ENCODE measurements at places on chromosomes 7 and 10. TPM values are rescaled to one million over a fixed set of nuclear protein-coding genes. Genes with fewer than 3 reads are reported as not detected.
A peak's percentile ranks its signal among the peaks of the same experiment; 100 is the strongest.

DNA sequence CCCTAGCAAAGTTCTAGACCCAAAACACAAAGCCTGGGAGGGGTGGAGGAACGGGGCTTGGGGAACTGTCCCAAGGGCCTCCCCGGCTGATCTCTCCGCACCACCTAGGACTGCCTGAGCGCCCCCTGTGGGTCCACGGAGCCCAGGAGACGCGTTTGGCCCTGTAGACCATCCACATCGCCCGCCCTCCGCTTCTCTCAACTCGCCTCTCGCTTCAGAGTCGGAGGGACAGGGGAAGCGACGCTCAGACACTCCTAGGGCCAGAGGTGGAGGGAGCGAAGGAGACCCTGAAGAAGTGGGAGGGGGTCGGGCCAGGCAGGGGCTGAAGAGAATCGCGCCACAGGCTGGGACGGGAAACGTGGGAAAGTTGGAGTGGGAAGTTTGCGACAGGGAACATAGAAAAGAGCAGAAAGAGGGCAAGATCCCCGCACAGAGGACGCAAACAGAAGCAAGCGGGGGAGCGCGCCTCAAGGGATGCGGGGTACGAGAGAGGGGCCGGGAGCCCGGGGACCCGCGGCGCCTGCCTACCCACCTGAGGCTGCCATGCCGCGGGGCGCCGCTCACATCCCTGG lies 378 bp downstream of the PIK3AP1 start:
- peak; percentile 63 for ATAC-seq

DNA sequence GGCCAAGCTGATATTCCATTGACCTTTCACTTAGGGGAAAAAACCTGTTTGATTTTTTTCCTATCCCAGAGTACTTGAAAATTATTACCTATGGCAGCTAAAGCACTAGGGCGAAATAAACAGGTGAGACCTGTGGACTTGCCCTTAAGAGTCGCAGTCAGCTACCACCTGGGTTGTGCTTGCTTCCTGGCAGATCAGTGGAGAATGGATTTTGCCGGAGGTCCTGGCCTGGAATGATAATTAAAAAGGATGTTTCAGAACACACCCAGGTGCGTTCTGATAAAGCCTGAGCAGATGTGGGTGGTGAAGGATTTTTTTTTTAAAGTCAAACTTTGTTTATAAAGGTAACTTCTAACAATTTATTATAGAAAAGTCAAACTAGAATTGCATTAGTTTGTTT lies 59.1 kb downstream of the AUTS2 start:
- ATAC-seq: no peak

GRCh38 chr10:131649617-131650016 lies 251.2 kb upstream of the PPP2R2D start:
- ATAC-seq: no peak

SAP25 gene
- total RNA-seq: 0.32 TPM

DNA sequence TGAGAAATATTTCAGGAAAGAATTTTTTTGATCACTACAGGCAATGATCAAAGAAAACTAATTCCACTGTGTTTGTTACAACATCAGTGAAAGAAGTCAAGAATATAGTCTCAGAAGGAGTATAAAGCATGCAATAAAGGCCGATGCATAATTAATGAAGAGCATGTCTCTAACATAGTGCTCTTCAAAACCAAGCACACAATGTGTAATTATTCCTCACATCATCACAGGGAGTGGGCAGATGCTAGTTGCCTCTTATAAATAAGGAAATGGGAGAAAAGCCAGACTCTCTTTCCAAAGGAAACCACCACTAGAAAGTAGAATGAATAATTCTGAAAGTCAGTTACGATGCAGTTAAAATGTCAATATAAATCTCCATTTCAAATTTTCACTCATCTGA lies 220.1 kb downstream of the TEX36 start:
- no peak for ATAC-seq

DNA sequence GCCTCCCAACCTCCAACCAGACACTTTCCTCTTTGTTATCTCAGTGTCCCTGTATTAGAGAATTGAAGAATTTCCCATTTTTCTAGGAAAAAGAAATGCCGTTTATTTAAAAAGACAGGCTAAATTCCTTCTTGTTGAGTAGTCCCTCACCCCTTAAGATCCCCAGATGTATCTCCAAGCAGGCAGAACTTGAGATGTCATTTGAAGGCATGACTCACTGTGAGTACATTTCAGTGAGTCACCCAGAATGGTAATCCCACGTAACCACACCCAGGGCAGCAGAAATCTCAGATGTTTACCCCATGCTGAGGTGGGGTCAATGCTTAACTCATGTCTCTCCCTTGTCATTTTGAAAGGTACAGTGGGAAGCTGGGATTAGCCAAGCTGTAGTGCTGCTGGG lies 4.4 kb downstream of the ZNF655 start:
- ATAC-seq: peak; percentile 86

DNA sequence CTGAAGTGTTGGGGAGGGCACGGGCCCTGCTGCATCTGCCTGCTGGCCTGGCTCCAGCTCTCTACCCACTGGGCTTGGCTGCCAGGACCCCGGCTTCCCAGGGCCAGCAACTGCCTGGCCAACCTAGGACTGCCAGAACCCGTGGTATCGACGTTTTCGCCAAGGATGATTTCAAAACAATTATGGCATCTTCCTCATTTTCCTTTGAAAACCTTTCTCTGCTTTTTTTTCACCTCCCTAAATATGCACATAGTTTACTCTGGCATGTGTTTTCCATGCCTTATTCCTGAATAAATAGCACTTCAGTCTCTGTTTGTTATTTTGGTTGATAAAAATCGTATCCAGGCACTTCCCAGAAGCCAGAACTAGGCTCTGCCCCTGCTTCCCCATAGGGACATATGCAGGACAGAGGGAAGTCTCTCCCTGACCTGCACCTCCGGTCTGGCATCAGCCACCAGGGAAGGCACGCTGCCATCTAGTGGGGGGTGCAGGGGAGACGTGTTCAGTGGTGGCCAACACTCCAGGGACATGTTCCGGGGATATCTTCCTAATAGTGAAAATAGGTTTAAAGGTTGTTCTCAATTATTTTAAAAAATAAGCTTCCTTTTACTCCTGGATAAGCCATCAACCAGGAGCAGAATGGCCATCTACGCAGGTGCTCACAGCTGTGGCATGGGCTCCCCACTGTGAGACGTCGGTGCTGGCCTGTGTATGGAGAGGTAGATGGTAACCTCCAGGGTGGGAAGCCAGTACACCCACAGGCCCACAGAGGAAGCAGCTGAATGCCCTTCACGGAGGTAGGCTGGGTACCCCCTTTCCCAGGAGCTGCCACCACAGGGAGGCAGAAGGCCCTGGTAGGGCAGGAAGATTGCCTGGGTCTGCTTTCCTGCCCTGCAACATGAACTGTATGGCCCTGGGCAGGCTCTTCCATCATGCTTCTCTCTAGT lies 30.7 kb upstream of the ANTXRL start:
- peak; percentile 71 for ATAC-seq

- no peak for ATAC-seq
Measured at GRCh38 chr7:46576950-46577349, 655.9 kb upstream of the IGFBP3 start.

DNA sequence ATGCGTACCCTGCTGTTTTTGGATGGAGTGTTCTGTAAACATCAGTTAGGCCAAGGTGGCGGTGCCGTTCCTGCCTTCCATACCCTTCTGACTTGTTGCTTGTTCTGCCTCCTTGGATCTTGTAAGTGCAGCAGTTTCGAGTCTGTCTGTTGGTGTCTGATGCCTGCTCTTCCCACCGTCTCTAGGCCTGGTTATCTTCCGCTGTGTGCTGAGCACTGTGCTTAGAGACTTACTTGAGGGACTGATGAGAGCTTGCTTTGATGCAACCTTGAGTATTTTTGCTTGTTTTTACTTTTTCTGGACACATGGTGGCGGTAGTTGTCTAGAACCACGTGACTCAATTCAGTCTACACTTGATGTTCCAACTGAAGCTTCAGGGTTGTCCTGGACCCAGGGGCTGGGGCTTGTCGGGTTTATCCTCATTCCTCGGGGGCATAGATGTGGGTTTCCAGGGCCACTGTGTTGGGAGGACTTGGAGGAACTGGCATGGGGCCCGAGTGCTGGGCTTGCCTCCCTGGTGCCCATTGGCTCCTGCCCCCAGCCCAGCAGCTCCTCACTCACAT lies 14.4 kb upstream of the SPRN start:
- peak; percentile 60 for ATAC-seq

- ATAC-seq: no peak
Measured at GRCh38 chr7:72334066-72334465, 78.1 kb downstream of the CALN1 start.

DNA sequence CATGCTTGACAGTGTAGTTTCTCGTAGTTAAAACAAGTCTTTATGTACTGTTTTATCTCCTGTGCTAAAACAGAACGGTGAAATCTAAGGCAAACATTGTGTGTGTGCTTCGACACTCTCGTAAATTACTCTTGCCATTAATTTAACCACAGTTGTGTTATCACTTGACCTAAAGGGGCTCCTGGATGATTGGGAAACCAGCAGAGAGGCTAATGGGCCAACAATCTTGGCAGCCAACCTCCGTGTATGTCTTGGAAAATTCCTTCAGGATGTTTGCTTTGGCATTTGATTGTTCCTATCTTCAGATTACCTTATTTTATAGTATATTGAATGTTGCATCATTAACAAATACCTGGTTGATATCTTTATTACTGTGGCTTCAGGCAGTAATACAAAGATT lies 409.5 kb downstream of the SDK1 start:
- no peak for ATAC-seq

PNLIPRP1 gene
- total RNA-seq: not detected

GRCh38 chr7:88156356-88156755 lies 63.5 kb downstream of the SRI start:
- ATAC-seq: no peak

TCTN3 gene
- total RNA-seq: 17.3 TPM

GRCh38 chr7:2019711-2020511 lies 212.8 kb downstream of the MAD1L1 start:
- ATAC-seq: peak; percentile 66

- ATAC-seq: no peak
Measured at GRCh38 chr10:26269754-26270153, 53.2 kb downstream of the GAD2 start.

ARID5B gene
- 23.4 TPM for total RNA-seq

CYP3A4 gene
- 0.24 TPM for total RNA-seq

DNA sequence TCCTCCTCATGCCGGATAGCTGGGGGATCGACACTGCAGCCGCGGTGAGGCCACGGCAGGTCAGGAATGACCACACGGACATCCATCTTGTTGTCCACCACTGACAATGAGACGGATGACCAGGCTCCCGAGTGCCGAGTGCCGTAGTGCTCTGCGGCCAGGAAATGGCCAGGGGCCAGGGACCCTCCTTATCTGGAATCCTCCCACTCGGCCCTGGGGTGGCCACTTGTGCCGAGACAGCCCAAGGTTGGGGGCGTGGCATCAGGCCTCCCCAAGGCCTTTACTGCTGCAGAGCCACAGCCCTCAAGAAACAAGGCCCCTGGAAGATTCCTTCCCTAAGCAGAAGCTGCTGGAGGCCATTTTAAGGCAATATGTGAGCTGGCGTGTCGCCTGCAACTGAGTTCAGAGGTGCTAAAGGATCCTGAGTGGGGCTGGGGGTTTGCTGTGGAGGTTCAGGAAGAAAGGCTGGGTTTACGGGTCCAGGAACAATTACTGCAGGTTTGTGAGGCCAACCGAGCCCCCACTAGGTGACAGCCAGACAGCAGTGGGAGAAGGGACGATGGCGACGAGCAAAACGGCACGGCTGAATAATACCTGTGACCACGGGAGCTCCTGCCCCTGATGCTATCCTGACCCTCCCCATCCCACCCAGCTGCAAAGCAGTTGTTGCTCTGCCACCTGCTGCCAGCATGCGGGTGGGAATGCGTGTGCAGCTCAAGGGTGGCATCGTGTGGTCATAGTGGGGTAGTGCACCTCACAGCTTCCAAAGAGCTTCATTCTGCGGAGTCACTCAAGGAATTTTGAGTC lies 31.6 kb upstream of the LEP start:
- peak; percentile 95 for ATAC-seq

KAZALD1 gene
- 4.1 TPM for total RNA-seq

DNA sequence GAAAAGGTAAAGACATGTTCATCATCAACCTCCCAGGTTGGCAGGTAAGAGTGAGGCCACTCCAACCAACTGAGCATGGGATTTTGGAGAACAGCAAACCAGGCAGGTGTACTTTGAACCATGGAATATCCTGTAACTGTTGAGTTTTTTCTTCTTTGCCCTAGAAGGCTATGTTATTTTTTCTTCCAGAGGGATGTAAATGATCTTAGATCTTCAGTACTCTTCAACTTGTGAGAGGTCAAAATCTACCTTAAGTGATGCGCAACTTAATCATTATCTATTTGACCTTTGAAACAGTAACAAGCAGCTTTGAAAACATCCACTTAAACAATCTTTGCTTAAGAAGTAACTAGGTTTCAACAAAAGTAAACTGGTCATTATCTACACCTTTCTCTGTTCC lies at the start of gene CUBN:
CUBN (minus strand) TSS at position 71 of the 400 bp plus-strand sequence; CDS start at position 25, 46 bp downstream.
- ATAC-seq: no peak

- ATAC-seq: no peak
Measured at GRCh38 chr10:104089621-104090020, 3.9 kb upstream of the COL17A1 start.

- no peak for ATAC-seq
Measured at GRCh38 chr10:110455446-110455845, 42.3 kb upstream of the DUSP5 start.

MYO1G gene
- 1.1 TPM for total RNA-seq

GRCh38 chr7:139648391-139648861 lies 124.9 kb downstream of the CLEC2L start:
- no peak for ATAC-seq

- no peak for ATAC-seq
Measured at GRCh38 chr7:51029701-51030191, 247.1 kb upstream of the GRB10 start.

DNA sequence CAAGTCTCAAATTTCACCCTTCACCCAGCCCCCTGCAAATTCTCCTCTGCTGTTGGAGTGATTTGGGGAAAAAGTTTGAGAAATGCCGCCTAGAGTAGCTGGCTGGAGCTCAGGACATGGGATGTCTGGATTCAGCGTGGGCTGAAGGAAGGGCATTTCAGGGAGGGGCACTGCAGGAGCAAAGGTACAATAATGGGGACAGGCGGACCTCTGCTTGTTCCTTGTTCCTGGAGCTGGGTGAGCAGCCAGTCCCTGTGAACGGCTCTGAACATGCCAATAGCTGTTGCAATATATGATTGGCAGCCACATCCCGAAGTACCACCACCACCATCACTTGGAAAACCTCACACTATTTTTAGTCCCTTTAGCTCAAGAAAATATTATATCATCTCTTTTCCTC lies 23.4 kb downstream of the ADRA2A start:
- ATAC-seq: no peak

- no peak for ATAC-seq
Measured at GRCh38 chr10:15516256-15517085, 145.4 kb upstream of the FAM171A1 start.

NCF1 gene
- 2.7 TPM for total RNA-seq

GRCh38 chr10:104331208-104331838 lies 6.9 kb downstream of the ITPRIP start:
- ATAC-seq: no peak

- no peak for ATAC-seq
Measured at GRCh38 chr10:71344154-71344925, 25.3 kb downstream of the SLC29A3 start.

DNA sequence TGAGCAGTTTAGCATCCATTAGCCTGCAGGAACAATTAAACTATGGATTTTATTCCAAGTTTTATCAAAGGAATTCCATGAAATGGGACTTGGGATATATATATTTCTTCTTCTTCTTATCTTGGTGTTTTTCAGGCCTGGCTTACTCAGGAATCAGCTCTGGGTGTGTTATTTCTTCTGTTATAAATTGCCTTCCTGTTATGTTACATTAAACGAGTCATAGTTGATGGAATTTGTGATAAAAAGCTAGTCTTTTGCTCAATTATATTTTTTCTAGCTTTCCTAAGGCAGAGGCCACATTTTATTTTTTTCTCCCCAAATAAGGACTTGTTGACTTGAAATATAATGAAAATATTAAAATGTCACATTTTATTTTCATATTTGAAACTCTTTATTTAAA lies 141.3 kb downstream of the EPC1 start:
- ATAC-seq: no peak

All from esophagus mucosa (tissue), 1 donor.